ENCODE measurements at places on chromosomes 7 and 10.

GRCh38 chr10:12481924-12482323 is 132.6 kb downstream of the CAMK1D start:
- DNase-seq: no peak

- no peak for DNase-seq
These were observed 8.9 kb downstream of the PNLIP start for GRCh38 chr10:116554628-116555027.

GRCh38 chr10:128730922-128731321 is 604.7 kb upstream of the MKI67 start:
- no peak for DNase-seq

- DNase-seq: no peak
These were observed 12.3 kb downstream of the OGDH start for GRCh38 chr7:44618753-44619152.

DNA sequence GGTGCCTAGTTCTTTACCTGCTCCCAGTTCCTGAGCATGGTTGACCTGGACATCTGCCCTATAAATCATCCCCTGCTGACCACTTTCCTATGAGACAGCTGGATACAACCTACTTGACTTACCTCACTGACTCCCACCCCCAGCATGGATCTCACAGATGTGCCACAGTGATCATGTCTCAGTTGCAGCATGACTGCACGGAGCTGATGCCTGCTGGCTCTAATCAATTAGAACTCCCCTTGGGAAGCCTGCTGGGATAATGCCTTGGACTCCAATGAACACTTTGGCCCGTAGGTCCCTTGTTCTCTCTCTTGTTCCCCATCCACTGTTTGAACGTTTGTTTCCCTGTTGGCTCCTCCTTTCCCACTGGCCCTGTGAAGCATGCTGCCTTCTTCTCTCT is 271.2 kb upstream of the IGFBP3 start:
- DNase-seq: no peak

GRCh38 chr10:10327934-10328333 is 689.7 kb upstream of the CELF2 start:
- no peak for DNase-seq

- no peak for DNase-seq
These were observed 103.0 kb downstream of the TCF7L2 start for GRCh38 chr10:113053091-113053490.

- no peak for DNase-seq
These were observed 7.3 kb upstream of the RET start for GRCh38 chr10:43069579-43069978.

- DNase-seq: no peak
These were observed 85.6 kb downstream of the RNF216 start for GRCh38 chr7:5695727-5696345.

GRCh38 chr10:58531084-58531695 is 18.5 kb downstream of the BICC1 start:
- peak; percentile 59 for DNase-seq

DNA sequence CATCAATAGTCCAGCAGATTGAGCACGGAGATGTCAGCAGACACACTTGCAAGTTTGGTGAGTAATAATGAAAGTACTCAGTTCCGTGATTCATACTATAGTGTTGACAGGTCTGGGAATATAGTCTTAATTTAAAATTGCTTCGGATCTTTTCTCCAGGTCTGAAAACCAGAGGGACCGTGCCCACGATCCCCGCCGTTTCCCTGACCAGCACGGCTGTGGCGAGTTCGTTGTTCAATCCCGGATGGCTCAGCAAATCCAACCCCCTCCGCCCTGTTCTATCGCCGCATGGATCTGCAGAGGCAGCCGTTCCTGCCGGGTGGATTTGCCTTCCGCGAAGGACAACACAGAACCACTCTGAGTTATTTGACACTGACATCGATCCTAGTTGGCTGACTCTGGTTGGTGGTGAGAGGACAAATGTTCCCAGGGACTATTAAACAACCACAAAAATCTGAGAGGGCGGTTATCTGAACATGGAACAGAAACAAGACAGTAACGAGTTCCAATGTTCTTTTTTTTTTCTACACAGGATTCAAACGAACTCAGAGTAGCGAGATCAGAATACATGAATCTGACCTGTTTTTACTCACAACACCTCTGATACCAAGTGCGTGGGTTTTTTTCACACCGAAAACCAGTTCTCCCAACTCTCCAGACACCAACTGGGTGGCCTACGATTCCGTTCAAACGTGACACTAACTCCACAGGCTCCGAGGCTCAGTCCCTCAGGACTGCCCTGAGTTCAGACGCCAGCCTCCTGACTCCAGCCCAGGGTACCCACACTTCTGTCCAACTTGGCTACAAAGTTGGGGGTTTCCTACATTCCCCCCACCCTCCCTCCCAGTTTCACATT is 52.7 kb downstream of the RBM17 start:
- no peak for DNase-seq

DNA sequence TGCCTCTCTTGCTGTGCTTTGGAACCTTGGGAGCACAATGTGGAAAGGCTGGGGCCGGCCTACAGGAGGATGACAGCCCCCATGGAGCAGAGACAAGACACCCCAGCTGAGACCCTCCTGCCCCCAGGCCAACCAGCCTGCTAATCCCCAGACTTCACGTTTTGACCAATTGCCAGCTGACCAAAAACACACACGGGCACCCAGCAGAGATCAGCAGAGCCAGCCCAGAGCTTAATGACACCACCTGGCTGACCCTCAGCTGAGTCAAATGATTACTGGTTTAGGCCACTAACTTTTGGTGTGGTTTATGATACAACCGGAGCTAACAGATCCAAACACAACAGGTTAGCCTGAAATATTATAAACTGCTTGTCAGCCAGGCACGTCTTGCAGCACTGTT is 111.2 kb upstream of the KIF5B start:
- no peak for DNase-seq

DNA sequence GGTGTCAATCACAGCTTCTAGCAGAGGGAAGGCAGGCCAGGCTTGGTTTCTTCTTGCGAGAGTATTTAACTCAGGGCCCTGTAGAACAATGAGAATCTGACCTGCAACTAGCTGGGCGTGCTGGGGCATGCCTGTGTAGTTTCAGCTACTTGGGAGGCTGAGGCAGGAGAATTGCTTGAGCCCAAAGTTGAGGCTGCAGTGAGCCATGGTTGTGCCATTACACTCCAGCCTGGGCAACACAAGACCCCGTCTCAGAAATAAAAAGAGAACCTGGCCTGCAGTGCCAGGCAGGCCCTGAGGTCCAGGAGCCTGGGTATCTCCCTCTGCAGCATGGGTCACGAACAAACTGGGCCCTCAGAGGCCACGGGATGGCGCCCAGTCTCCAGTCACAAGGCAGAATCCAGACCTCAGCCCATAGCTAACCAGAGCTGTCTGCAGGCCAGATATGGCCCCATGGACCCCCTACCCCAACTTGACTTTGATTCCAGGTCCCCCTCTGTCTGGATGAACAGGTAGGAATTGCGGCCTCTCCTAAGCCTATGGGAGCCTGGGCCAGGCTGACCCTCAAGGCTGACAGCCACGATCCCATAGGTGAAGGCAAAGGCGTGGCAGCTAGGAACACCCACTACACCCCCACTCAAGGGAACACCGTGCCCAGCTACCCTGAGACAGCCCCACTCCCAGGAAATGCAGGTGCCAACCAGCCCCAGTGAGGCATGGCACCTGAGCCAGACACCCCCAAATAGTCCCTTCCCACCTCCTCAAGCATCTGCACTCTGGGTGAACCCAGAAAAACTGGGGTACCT is 102.7 kb upstream of the TNRC18 start:
- DNase-seq: no peak

- no peak for DNase-seq
These were observed 82.0 kb downstream of the MKI67 start for GRCh38 chr10:128044186-128044585.

DNA sequence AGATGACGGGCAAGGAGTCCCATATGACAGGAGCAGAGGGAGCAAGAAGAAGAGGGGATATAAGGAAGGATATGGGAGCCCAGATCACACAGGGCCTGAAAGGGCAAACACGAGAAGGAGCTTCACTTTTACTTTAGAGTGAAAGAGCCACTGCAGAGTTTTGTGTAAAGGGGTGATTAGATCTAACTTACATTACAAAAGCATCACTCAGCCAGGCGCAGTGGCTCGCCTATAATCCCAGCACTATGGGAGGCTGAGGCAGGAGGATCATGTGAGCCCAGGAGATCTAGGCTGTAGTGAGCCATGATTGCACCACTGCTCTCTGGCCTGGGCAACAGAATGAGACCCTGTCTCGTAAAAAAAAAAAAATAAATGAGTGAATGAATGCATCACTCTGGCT is 91.1 kb downstream of the MPP7 start:
- no peak for DNase-seq

DNA sequence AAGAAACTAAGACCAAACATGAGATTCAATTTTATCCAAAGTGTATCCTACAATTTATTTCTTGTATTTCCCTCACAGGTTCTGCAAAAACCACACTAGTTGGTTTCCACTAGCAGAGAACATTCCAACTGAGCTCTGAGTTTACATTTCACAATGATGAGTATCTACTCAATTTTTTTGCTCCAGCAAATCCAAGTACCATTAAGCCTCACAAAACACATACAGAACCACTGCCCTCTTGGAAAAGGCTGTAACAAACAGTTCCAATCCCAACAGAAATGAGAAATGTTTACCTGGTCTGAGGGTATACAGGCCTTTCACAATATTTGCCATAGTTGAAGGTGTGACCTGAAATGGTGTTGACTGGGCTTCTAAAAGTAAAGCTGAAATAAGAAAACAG is 59.9 kb downstream of the CACUL1 start:
- no peak for DNase-seq

DNA sequence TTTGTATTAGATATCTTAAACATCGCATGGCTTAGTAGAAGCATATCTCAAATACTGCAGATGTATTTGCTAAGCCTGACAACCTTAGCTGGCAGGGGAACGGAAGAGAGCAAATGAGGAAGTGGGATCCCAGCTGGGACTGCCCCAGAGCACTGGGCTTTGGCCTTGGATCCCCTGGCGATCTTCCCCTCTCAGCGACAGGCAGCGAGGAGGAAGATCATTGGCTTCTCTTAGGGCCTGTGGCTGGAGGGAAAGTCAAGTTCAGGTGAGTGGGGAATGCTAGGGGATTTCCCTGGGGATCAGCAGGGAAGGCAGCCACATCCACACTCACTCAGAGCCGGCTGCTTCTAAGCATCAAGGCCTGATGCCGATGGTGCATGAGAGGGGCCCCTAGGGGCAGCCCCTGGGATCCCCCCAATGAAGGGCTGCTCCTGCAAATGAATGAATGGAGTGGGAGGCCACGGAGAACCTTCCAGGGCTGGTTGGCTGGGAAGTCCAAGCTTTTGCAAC is 42.0 kb downstream of the LYZL2 start:
- DNase-seq: no peak

GRCh38 chr7:42262964-42263363 is 26.0 kb upstream of the GLI3 start:
- DNase-seq: no peak

DNA sequence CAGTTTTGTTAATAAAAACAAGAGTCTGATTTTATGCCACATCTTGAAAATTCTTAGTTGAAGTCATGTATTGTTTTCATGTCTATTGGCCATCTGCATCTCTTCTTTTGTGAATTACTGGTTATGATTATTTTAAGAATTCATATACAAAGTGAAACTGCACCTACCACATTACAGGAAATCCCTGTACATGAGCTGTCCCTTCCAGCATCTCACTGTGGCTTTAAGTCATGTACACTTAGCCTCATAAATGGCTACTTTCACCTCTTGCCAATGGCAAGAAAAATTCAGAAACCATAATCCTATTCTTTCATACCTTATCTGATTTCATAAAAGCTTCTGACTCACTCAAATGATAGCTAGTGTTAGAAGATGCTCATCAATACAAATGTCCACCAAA is 48.6 kb downstream of the CRTAC1 start:
- DNase-seq: no peak

DNA sequence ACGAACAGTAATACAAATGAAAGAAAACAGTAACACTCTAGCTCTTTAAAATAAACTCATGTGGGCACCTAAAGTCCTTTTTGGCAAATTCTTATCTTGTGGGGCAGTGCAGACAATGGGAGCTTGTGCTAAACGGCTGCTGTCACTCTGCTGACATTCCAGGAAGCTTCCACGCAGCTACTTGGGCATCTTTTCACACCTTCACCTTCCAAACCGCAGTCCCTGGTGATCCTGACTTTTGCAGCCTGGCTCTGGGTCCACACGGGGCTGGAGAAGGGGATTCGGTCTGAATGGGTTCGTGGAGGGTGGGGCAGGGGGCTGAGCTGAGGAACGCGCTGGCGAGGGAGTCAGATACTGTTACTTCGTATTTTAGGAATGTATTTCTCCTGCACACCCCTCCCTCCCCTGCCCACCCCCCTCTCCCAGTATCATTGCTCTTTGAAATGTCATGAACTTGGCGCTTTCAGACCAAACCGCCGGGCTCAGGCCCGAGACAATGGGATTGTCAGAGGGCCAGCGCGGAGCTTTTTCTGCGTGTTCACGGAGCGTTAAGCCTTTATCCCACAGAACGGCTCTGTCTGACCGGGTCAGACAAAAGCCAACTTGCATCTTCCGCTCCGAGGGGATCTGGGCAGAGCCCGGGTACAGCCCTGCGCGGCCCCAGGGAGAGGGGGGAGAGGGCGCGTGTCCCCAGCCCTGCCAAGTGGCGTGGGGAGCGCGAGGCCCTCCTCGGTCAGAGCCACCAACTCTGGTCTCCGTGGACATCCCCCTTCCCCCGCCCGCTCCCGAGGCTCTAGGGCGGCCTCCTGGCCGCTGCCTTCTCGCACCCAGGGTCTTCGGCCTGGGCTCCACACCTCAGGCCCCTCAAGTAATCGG is 76.7 kb upstream of the EN2 start:
- DNase-seq: no peak

DNA sequence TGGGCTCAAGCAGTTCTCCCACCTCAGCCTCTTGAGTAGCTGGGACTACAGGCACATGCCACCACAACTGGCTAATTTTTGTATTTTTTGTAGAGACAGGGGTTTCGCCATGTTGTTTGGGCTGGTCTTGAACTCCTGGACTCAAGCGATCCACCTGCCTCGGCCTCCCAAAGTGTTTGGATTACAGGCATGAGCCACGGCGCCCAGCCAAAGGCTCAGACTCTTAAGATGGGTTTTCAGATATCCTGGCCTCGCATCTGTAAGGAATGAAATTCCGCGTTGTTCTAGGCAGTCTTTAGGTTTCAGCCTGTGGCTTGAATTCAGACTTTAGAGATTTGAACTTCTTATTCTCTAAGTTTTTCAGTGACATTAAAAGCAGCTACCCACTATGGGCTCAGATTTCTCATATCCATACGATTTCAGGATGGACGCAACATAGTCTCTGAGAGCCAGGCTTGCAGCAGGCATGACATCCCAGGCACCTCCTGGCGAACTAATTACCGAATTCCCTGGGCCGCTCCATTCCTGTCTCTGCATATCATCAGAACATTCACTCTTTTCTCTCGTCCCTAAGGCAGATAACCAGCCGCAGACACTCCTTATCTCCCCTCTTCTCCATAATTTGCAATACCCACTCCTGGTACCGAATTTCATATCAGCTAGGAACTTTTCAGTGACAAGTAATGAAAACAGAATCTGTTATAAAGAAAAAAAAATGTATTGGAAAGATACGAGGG is 29.7 kb downstream of the IL15RA start:
- no peak for DNase-seq

GRCh38 chr7:17651863-17652385 is 288.4 kb downstream of the SNX13 start:
- no peak for DNase-seq

All from HEK293T (cell line).